ENCODE measurements at places on chromosomes 3 and 15.

DNA sequence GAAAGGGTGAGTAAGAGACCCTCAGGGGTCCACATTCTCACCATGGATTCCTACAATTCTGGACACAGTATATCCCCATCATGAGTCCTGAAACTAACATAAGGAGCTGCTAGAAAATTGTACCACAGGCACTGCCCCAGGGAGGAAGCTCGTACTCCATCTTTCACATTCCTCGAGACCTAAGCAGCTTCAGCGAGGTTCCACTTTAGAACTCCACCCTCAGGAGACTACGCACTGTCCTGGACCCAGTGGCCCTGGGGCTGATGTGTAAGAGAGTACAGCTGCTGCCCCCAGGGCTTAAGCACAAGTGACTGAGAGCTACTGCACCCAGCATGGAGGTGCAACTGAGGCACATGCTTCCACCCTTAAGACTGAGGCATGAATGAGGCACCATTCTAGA is 352.5 kb downstream of the ZNF385D start:
- no peak for DNase-seq

GRCh38 chr3:157868946-157869345 is 237.3 kb downstream of the SHOX2 start:
- no peak for DNase-seq

- peak; percentile 63 for DNase-seq
Measured at GRCh38 chr3:40580494-40581091, 55.8 kb downstream of the ZNF621 start.

- DNase-seq, result no peak
Measured at GRCh38 chr15:79524531-79524930, 92.4 kb downstream of the MINAR1 start.

GRCh38 chr3:145963111-145963510 is 197.9 kb downstream of the PLOD2 start:
- DNase-seq, result no peak

DNA sequence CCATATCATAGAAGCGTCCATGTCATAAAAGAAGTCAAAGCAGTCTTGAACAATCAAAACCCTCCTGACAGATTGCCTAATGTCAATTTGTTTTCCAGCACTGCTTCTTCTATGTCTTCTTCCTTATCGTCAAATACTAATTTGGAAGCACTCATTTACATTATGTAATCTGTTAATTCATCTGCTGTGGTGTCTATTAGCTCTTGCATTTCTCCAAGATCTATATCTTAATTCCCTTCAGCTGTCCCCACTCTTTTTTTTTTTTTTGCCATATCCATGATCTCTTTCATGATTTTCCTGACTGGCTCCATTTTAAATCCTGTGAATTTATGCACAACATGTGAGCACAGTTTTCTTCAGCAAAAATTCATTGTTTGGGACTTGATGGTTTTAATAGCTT is 560.5 kb upstream of the ARPP21 start:
- DNase-seq, result no peak

Measured in activated naive CD4-positive, alpha-beta T cell treated with Interleukin-2 at 50 U/mL for 16 hours (primary cell).